HT1080 (cell line): ENCODE measurements at places on chromosomes 6 and 20. TPM values are rescaled to one million over a fixed set of nuclear protein-coding genes. Genes with fewer than 3 reads are reported as not detected.

- DNase-seq, result no peak
Observed at GRCh38 chr20:47799116-47799715, 13.9 kb upstream of the SULF2 start.

- DNase-seq, result no peak
Observed at GRCh38 chr6:137224799-137225198, 5.6 kb upstream of the IFNGR1 start.

DNA sequence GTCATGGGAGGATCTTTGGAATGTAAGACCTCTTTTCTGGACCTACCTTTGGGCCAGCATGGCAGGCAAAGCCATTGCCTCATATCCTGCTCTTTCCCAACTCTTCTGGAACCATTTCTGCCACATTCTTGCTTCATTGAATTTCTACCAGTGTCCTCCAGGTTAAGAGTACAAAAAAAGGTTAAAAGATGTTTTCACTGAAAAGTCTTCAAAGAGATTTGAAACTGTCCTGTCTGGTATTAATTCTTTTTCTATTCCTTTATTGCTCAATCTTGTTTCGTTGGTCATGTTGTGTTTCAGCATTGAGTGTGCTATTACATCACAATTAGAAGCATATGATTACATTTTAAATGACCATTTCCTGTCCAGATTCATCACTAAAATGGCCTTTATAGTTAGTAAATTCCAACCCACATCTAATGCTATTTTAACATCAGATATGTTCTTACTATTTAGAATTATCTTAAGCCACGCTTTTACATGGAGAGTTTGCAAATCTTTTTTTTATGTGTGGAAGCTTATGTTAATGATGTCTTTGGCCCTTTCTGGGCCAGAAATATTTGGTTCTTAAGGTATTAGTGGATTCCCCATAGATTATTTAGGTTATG is 450.9 kb downstream of the GJA1 start:
- no peak for DNase-seq

- DNase-seq, result no peak
Observed at GRCh38 chr20:37111926-37112455, 16.2 kb upstream of the RBL1 start.

DNA sequence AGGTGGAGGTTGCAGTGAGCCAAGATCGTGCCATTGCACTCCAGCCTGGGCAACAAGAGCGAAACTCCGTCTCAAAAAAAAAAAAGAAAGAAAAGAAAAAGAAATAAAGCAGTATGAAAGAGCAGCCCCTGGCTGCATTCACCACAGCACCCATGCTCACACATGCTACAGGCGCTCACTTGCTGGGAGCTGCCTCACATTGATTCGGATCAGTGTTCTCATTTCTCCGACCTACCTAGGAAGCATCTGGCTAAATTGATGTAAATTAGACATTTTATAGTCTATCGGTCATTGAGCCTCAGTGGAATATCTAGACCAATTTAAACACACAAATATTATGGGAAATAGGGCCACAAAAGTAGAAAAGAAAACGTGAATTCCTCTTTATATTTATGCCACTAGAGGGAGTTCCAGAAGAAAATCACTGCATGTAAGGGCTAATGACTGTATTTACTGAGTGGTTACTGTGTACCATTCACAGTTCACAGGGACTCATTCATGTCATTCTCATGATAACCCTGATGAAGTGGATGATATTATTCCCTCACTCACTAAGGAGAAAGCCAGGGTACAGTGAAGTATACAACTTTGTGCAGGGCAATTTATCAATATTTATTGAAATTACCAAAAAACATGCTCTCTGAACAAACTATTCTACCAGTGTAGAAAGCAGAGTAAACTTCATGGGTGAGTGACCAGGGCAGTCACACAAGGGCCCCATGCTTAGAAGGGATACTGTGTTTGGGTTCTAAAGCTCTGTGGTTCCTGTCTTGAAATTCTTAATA is 5.3 kb upstream of the MOG start:
- DNase-seq, result no peak

DNA sequence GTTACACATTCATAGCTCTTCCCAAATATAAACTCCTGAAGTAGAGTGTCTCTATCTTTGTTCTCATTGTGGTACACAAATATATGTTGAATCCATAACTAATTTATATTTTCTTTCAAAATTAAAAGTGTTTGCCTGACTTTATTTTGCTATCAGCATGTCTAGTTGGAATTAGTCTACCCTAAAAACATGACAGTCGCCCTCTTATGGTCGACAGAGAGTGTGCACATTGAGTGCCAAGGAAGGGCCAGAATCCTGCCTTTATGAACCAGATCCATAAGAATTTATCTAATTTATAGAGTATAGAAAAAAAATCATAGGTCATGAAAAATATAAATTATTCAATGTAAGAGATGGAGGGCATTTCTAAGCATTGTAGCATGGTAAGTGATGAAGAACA is 12.3 kb upstream of the DEFB112 start:
- no peak for DNase-seq

MCHR2 gene
- total RNA-seq, result not detected in 2 replicates

- no peak for DNase-seq
Observed at GRCh38 chr20:23298155-23298554, 52.4 kb upstream of the NXT1 start.

DNA sequence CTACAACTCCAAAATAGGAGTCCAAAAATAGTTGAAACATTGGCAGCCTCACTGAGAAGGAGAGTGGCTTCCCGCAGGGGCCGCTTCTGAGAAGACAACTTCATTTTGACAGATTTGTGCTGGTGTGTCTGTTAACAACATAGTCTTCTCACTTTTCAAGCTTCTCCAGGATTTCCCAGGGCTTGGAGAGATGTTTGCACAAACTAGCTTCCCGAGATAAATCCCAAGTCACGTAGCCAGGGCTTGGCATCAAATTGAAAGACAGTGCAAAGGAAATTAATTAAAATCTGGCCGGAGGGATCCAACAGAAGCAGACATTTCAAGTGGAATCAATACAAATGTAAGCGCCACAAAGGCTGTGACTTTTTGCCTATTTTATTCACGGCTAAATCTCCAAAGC is 630.2 kb downstream of the DHX35 start:
- no peak for DNase-seq

GRCh38 chr6:130776287-130776925 is 50.8 kb upstream of the SMLR1 start:
- peak; percentile 2 for DNase-seq

DNA sequence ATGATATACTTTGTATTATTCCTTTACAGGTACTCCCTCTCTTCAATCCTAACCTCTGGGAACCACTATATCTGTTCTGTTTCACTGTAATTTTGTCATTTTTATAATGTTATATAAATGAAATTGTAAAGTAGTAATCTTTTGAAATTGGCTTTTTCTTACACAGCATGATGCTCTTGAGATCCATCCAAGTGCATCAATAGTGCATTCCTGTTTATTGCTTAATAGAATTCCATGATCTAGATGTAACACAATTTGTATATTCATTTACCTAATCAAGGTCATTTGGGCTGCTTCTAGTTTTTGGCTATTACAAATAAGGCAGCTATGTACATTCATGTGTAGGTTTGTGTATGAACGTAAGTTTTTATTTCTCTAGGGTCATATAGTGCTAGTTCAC is 174.6 kb downstream of the KHDC1L start:
- DNase-seq, result no peak
